ENCODE measurements at places on chromosomes 5 and 9.

DNA sequence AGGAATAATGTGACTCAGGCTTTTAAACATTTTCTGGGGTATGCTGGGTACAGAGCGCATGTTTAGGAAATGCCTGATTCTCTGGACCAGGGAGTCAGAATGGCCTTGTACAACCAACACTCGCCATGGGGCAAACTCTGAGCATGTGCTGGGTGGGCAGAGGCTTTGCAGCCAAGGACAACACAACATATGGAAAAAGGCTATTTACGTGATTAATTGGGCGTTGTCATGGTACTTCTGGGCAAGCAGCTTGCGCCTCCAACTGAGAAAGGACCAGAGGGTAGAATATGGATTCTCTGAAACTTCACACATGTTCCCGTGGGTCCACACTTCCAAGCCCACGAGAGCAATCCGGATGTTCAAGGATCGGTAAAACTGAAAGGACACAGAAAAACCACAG, 49.1 kb downstream of the NIPAL4 start:
- DNase-seq, result no peak

- DNase-seq, result no peak
Observed at GRCh38 chr9:80951675-80952074, 737.7 kb downstream of the TLE1 start.

GRCh38 chr5:127335381-127335780, 44.8 kb downstream of the MEGF10 start:
- no peak for DNase-seq

DNA sequence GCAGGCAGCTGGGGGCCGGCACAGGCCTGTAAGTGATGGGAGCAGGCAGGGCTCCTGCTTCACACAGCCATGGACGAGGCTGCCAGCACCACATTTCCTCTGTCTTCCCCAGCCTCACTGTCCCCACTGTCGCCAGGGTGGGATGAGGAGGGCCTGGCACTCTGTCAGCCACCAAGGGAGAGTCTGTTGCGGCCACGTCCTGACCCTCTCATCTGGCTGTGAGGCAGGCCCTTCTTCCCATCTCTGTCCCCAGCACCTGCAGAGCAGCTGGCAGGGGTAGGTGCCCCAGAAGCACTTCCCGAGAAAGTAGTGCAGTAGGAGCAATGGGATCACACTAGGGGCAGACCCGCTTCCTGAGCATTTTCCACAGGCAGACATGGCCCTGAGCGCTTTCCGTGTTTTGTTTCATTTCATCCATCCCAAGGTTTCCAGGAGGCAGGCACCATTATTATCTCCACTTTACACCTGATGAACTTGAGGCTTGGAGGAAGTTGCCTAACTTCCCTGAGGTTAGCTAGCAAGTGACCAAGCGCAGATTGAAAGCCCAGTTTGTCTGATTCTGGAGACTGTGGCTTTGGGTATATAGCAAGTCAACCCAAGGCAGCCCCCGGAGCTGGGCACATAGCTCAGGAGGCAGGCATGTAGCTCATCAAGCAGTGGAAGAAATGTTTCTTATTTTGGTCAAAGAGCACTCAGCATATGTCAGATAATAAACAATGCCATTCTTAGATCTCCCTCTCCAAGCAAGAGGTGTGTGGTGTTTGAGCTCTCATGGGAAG, 202.4 kb downstream of the DAB2IP start:
- DNase-seq, result no peak

DNA sequence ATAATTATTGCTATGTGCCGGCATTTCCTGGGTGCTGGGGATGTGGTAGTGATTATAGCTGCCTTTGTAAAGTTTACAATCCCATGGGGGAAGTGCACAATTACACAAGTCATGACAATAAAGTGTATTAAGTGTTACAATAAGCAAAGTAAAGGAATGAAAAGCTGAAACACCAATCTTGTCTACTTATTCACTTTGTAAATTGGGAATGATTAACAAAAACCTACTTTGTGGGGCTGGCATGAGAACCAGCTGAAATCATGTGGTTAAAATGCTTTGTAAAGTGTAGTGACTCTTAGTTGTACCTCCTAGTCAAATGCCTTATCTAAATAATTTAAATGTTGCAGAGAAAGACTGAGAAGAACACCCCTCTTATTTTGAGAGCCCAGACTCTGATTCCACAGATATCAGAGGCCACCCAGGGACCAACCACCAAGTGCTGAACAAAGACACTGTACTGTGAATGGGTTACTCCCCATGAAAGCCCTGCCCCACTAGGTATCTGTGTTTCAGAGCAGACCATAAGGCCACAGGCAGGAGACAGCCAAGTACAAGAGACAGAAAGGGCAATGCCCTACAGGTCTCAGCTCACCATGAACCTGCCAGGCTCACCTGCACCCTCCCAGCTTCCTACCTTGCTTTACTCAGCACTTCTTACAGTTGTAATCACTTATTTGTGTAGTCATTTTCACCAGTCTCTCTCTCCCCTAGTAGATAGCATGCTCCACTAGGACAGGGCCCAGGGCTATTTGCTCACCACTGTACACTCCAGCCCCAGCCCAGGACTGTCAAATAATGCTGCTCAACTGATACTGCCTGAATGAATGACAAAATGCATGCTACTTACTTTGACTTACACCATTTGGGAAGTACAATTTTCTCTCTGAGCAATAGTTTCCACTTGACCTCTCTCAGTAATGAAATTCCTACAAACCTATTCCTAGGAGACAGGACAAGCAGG, 101.6 kb upstream of the APC start:
- no peak for DNase-seq

DNA sequence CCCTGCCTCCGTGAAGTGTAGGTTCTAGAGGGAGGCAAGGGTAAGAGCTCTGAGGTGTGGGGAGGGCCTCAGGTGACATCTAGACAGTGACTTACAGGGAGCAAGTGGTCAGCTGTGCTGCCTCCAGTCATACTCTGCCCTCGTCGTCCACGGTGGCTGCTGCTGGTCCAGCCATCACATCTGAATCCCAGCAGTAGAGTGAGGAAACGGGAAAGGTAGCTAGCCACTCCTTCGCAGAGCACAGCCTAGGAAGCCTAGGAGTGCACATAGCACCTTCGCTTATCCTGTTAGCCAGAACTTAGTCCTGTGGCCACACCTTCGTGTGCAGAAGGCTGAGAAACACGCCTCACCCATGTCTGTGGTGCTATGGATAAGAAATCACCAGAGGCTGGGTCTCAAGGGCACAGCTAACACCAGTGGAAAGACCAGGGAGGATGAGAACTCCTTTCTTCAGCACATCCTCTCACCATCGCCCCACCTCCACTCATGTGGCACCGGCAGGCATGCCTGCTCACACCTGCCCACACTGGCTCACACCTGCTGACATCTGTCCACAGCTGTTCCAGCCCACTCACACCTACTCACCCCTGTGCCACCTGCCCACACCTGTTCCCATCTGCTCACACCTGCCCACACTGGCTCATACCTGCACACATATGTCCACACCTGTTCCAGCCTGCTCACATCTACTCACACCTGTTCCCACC, 44.5 kb upstream of the SLC6A19 start:
- no peak for DNase-seq

GRCh38 chr9:78756813-78757510, 460.0 kb downstream of the PSAT1 start:
- DNase-seq, result peak; percentile 6

- no peak for DNase-seq
Observed at GRCh38 chr5:77224672-77225355, 14.3 kb downstream of the PDE8B start.

- no peak for DNase-seq
Observed at GRCh38 chr9:93260263-93261066, 76.5 kb downstream of the WNK2 start.

- peak; percentile 46 for DNase-seq
Observed at GRCh38 chr5:88845081-88845697, 37.8 kb downstream of the MEF2C start.

GRCh38 chr5:149656576-149657182, 73.4 kb upstream of the PPARGC1B start:
- peak; percentile 67 for DNase-seq

DNA sequence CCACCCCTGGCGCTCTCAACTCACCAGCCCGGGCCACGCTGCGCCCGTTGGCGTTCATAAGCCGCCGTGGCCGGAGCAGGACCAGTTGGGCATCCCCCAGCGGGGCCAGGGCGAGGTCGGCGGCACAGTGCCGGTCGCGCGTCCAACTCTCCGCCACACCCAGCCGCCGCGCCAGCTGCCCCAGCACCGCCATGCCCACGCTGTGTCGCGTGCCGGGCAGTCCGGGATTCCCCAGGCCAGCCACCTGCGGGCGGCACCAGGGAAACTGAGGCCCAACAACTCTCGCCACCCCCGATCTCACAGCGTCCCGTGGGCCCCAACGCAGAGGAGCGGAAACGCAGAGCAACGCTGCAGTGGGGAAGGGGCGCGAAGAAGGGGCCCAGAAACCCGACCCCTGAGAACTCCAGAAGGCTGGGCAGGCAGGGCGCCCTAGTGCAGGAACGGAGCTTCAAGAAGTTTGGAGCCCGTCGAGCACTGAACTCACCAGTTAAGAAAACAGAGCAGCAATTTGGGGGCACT, 453 bp downstream of the PTRH1 start:
- peak; percentile 48 for DNase-seq

DNA sequence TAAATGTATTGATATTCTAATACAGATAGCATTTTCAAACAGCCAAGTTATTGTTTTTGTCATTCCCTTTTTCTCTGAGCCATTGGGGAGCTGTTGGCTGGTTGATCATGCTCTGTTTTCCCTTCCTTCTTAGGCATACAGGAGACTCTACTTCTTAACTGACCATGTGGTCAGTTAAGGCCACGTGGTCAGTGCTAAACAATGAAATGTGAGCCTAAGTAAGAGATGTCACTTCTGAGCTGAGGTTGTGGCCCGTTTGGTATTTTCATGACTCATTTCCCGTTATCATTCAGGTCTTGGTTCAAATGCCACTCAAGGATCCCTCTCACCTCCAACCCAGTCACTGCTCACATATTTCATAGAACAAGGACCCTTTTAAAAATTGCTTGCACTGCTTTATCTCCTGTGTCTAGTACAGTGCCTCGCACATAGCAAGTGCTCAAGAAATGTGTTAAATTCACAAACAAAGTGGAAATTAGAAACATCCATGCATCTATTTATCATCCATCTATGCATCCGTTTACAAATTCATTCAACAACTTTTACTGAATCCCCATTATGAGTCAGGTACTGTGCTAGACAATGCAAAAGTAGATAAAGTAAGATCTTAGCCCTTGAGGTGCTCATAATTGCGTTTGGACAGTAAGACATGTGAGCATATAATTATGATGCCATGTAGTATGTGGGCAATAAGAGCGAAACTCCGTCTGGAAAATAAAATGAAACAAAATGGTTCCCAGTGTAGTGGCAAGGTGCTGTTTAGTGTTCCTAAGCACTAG, 50.7 kb downstream of the ARRDC3 start:
- no peak for DNase-seq

- no peak for DNase-seq
Observed at GRCh38 chr5:139025651-139026050, 150.5 kb upstream of the LRRTM2 start.

DNA sequence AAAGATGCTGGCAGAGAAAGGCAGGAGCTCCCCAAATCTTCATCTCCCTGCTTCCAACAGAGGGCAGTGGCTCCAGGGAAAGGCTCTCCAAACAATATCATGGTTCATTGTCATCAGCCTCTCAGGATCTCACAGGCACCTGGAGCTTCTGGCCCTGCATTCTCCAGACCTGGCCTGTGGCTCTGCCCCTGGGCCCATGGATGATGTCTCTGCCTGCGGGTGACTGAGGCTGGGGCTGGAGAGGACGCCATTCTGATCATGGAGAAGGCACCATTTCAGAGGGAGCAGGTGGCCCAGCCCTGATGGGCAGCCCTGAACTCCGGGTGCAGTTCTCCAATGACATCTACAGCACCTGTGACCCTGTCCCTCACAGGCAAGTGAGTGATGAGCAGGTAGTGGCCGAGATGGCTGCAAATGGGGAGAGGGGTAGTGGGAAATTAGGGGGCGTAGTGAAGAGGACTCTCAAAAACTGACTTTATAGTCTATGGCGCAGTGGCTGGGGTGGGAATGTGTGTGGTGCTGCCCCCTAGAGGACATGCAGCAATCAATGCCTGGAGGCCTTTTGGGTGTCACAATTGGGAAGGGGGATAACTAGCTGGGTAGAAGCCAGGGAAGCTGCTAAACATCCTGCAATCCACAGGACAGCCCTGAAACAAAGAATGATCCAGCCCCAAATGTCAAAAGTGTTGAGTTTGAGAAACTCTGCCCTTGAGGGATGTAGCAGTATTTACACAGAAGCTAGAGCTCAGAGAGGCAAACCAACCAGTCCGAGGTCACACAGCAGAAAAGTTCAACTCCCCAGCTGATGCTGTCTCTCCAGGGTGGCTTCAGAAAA, 3.2 kb downstream of the SH3PXD2B start:
- DNase-seq, result peak; percentile 64

DNA sequence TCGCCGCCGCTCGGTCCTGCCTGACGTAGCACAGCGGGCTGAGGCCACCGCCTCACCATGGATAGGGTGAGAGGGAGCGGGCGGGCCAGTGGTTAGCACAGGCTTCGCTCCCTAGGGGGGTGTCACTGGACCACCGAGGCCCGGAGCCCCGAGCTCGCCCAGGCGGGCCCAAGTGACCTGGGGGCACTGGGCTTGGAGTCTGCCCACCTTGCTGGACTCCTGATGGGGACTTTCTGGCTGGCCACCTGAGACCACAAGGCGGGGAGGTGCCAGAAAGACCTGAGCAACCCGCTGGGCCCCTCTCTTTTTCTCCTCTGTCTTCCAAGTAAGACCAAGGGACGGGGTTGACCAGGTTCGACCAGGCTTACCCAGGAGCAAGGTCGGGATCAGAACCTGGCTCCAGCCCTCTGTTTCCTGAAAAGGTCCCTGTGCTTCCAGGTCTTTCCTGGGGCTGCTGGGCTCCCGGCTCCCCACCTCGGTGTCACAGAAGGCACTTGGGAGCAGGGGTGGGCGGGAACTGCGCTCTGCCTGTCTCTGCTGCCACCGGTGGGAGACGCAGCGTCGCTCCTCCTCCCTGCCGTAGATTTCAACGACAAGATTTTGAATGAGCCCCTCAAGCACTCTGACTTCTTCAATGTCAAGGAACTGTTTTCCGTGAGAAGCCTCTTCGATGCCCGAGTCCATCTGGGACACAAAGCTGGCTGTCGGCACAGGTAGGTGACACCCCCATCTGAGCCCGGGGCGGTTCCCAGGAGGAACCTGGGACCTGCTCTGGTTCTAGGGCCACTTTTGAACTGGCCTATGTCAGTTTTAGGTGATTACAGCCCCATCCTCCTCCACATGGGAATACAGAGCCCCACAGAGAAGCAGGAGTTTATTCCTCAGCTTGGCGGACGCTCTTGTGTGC, 1.0 kb downstream of the MRPS2 start:
- peak; percentile 62 for DNase-seq

GRCh38 chr5:84197538-84197937, 187.1 kb downstream of the EDIL3 start:
- DNase-seq, result peak; percentile 58

All from suppressor macrophage treated with lipopolysaccharide for 4 hours (primary cell).